Muscle of leg (tissue), 16 donors: ENCODE measurements at places on chromosomes 2 and 18. TPM values are rescaled to one million over a fixed set of nuclear protein-coding genes. Genes with fewer than 3 reads are reported as not detected.

- H3K36me3 ChIP-seq = no peaks in the 10 kb centered on the region
- no peak for DNase-seq
- H3K27me3 ChIP-seq = no peaks in the 10 kb centered on the region
- no peaks in the 10 kb centered on the region for H3K4me1 ChIP-seq
- no peak overlapping the region for H3K4me3 ChIP-seq
These were observed 627.6 kb downstream of the CCDC85A start for GRCh38 chr2:56811401-56811800.

The UGT1A10 gene
- not detected for total RNA-seq

The IFIH1 gene
- total RNA-seq = 2.0 TPM

DNA sequence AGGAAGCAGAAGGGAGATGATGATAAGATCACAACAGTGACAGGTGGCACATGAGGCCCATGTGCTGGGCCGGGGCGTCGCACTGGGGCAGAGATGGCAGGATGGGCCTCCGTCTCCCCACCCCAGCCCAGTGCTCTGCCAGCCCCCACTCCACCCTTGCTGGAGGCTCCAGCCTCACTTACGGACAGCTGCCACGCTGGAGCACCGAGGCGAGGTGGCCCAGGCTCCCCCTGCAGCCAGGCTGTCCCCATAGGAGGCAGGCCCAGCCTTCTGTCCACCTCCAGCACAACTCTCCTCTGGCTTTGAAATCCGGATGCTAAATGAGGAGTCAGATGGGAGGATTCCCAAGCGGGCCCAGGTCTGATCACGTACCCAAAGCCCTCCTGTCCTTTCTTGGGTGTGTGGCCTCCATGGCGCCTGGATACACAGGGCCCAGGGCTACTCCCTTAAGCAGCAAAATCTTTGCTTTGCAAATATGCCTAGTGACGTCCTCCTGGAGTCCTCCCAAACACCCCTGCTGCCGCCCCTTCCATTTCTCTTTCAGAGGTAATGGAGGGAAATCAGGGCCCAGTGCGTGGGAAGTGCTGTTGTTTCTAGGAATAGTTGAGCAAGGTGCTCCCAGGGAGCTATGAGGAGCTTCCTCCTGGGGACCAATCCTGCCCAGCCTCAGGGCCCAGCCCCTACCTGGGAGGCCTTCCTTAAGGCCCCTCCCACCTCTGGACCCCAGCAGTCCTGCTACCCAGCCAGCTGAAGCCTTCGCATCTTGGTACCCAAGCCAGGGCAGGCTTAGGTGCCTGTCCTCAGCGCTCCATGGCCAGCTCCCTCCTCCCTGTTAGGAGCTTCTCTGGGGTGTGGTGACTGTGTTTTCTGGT lies 170.4 kb upstream of the MYCN start:
- no peak overlapping the region for H3K27ac ChIP-seq
- H3K36me3 ChIP-seq = no peaks in the 10 kb centered on the region
- peaks cover 8% of the 10 kb centered on the region for H3K27me3 ChIP-seq
- no peaks in the 10 kb centered on the region for H3K4me1 ChIP-seq

The FAM110C gene
- total RNA-seq = 0.71 TPM

- H3K4me1 ChIP-seq = peaks cover 10% of the 10 kb centered on the region
- H3K4me3 ChIP-seq = peak overlapping the region; percentile 84
- peak overlapping the region; percentile 78 for H3K27ac ChIP-seq
These were observed 645 bp downstream of the KCTD18 start for GRCh38 chr2:200509235-200509611.

The BABAM2 gene
- total RNA-seq = 16.1 TPM

DNA sequence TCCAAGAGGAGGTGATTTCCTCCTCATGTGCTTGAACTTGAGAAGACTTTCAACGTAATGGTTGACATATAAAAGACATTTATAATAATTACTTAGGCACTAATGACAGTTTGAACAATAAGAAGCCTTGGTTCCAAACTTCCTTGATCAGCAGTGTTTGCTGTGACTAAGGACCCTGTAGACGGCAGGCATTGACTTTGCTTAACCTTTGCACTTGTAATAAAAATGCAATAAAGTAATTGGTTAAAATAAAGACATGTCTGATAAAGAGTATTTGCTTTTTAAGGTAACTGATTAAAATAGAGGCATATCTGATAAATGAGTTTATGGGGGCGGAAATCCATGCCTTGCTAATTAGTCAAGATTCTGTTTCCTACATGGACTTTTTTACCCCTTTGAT lies 82.2 kb upstream of the ST8SIA3 start:
- H3K36me3 ChIP-seq = no peaks in the 10 kb centered on the region
- H3K4me3 ChIP-seq = no peak overlapping the region
- H3K27me3 ChIP-seq = no peaks in the 10 kb centered on the region
- DNase-seq = no peak
- H3K27ac ChIP-seq = no peak overlapping the region

The ABHD1 gene
- total RNA-seq = 0.09 TPM

- H3K4me1 ChIP-seq = no peaks in the 10 kb centered on the region
- H3K4me3 ChIP-seq = no peak overlapping the region
- no peak overlapping the region for H3K27ac ChIP-seq
- no peaks in the 10 kb centered on the region for H3K27me3 ChIP-seq
These were observed 78.2 kb downstream of the DYSF start for GRCh38 chr2:71531522-71532047.

DNA sequence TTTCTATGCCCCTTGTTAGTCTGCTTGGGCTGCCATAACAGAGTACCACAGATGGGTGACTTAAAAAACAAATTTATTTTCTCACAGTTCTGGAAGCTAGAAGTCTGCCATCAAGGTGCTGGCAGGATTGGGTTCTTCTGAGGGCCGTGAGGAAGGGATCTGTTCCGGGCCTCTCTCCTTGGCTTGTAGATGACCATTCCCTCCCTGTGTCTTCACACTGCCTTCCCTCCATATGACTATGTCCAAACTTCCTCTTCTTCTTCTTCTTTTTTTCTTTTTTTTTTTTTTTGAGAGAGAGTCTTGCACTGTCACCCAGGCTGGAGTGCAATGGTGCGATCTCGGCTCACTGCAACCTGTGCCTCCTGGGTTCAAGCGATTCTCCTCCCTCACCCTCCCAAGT lies 13.1 kb upstream of the CCNYL1 start:
- DNase-seq = no peak
- H3K27ac ChIP-seq = no peak overlapping the region
- no peaks in the 10 kb centered on the region for H3K4me1 ChIP-seq
- H3K4me3 ChIP-seq = no peak overlapping the region
- H3K27me3 ChIP-seq = no peaks in the 10 kb centered on the region

The MYO1B gene
- total RNA-seq = 94.1 TPM

GRCh38 chr2:198909525-198910267 lies 548.0 kb downstream of the SATB2 start:
- H3K27ac ChIP-seq = no peak overlapping the region
- no peaks in the 10 kb centered on the region for H3K27me3 ChIP-seq
- DNase-seq = no peak
- H3K36me3 ChIP-seq = no peaks in the 10 kb centered on the region
